ENCODE measurements at places on chromosomes 16 and 17.

DNA sequence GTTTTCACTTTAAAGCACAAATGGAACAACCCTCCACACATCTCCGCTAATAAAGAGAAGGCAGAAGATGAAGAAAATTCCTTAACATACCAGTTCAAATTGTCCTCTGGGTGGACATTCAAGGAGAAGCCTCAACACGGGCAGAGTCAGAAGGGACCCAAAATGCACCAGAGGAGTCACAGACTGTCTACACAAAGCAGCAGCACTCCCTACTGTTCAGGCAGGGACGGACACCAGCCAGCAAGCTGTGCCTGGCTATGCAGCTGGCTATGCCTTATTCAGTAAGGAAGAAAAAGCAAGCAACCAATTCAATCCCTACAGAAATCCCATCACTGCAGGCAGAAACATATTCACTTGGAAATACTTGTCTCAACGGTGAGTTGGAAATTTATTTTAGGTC, 8.1 kb downstream of the DNAJC7 start:
- no peak for DNase-seq

- no peak for DNase-seq
These were observed 17.4 kb upstream of the NOS2 start for GRCh38 chr17:27817731-27818130.

- DNase-seq: peak; percentile 38
These were observed 4.0 kb downstream of the C1QTNF1 start for GRCh38 chr17:79027925-79028491.

- no peak for DNase-seq
These were observed 57.3 kb downstream of the SALL1 start for GRCh38 chr16:51093726-51094280.

- no peak for DNase-seq
These were observed 42.9 kb upstream of the IL21R start for GRCh38 chr16:27359051-27359450.
